Trophoblast cell (in vitro differentiated cells and primary cell): ENCODE measurements at places on chromosomes 6 and 20.

DNA sequence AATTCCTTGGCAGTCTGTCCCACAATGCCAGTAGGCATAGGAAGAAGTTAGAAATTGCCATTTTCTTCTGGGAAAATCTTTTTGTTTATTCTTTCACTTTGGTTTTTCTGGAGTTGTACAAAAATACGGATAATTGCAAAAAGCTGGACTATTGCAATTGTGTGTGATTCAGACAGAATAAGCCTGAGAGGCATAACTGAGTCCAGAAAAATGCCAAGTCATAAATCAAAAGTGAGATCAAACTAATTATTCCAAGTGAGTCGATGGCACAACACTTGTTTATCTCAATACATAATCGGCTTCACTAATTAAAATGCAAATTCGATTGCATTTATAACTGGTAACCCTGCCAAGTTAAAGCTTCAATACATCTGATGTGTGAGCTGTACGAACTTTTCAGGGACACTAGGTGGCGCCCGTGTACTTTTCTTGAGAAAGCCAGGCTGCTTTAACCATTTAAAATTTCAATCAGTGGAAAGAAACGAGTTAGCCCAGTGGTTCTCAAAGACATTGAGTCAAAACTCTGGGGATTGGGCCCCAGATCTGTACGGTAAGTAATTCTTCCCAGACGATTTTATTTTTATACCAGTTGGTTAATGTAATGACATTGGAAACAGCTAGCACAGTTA, 102.6 kb downstream of the LAMP5 start:
- DNase-seq: peak; percentile 40

DNA sequence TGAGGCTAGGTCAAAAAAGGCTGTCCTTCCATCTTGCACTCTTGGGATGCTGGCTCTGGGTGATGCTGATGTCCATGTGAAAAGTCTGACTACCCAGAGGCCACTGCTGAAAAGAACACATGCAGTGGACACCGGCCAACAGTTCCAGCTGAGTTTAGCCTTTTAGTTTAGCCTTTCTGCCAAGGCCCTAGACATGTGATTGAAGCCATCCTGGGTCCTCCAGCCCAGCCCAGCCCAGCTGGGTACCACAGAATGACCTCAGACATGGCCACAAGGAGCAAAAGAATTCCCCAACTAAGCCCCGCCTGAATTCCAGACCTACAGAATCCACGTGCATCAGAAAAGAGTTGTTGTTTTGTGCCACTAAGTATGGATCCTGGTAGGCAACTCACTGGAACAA, 17.4 kb downstream of the PIGT start:
- DNase-seq: no peak

GRCh38 chr6:81589465-81590313, 162.8 kb downstream of the TENT5A start:
- DNase-seq: no peak

DNA sequence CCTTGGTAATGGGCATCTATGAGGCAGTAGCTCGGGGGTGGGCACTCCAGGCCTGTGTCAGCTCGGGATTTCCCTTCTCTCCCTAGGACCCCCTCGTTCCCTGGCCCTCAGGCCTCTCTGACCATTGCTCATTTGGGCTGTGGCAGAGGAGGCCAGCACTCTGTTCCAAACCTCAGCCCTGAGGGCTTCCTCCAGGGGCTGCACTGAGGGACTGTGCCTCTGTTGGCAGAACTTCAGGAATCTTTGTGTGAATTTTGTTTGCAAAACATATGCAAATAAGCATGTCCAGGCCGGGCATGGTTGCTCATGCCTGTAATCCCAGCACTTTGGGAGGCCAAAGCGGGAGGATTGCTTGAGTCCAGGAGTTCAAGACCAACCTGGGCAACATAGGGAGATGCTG, 11.0 kb downstream of the PACSIN1 start:
- DNase-seq: peak; percentile 12

DNA sequence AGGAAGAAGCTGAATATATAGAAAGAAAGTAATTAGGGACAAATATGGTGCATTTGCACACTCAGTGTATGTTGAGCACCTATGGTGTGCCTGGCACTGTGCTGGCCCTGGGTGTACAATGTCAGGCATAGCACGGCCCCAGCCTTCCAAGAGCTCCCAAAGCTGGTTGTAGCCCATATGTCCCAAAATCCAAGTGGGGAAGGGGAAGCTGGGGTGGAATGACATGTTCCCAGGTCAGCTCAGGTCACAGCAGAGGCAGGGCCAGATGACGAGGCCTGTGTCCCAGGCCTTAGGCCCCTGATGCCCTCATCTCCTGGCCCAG, 170.0 kb downstream of the VEGFA start:
- no peak for DNase-seq

GRCh38 chr6:130063806-130064205, 45.4 kb downstream of the L3MBTL3 start:
- no peak for DNase-seq

DNA sequence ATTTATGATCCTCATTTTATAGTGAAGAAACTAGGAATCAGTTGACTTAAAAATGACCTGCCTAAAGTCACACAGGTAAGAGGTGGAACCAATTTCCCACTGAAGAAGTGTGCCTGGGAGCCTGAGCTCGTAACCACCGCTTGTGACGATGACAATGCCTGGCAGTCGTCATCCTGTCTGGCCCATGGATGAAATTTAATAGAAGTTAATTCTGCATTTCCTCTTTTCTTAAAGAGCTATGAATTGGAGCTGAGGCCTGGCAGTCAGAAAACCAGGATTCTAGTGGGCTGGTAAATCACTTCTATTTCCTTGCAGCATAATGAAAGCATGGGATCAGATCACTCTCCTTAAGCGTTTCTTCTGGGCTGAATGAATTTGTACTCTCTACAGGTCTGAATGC, 200.0 kb upstream of the SGK1 start:
- peak; percentile 16 for DNase-seq

DNA sequence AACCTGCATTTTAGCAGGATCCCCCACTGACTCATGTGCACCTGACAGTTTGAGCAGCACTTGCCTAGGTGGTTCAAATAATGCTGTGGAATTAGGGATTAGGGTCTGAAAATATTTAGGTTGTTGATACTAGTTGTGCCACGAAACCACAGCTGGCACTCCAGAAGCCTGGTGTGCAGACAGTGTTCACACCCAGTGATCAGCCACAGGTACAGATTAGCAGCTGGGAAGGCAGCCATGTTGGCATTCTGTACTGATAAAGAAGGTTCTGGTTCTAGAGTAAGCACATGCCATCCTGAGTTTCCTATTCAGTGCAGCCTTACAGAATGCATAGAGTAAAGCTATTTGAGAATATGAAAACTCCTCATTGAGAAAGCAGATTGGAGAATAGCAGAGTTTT, 30.1 kb downstream of the TMEM74B start:
- DNase-seq: no peak

- DNase-seq: no peak
These were observed 141.2 kb upstream of the HCRTR2 start for GRCh38 chr6:55033016-55033546.

DNA sequence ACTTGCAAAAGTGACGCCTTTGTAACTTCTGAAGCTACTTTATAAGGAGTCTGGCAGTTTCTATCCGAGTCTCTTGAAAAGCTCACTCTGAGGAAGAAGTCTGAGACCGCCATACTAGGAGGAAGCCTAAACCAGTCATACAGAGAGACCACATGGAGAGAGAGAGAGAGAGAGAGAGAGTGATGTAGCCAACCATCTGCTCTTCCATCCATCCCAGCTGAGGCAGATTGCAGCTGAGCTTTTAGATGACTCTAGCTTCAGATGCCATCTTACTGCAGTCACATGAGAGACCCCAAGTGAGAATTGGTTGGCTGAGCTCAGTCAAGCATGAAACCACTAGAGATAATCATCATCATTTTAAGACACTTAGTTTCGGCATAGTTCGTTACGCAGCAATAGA, 15.0 kb upstream of the DTNBP1 start:
- no peak for DNase-seq

- no peak for DNase-seq
These were observed 90.9 kb downstream of the DTD1 start for GRCh38 chr20:18678549-18679419.

- DNase-seq: peak; percentile 11
These were observed 351 bp downstream of the AURKA start for GRCh38 chr20:56391596-56392131.

DNA sequence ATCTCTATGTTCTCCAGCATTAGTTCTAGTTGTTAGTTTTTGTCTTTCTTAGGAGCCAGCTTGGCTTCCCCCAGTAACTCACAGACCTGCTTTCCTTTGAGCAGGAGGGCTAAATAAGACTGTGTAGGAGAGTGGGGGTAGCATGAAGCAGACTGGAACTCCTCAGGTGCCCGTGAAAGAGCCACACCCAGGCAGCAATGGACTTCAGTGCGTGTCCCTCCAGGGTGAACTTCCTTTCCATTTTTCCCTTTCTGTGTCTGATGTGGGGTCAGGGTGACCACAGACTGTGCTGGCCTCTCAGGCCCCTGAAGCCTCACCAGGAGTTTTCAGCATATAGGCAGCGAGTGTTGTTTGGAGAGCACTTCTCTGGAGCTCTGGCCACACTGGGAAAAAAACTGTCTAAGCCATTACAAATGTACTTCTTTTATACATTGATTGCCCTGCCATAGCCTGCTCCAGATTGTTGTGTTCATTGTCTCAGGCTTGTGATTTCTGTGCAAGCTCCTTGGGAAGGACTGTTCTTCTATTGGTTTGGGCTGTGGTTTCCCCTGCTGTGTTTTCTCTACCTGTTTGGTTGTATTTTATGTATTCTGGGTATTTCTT, 55.7 kb downstream of the SH3BGRL2 start:
- no peak for DNase-seq

GRCh38 chr20:35472209-35472608, 16.8 kb downstream of the CEP250 start:
- DNase-seq: no peak

DNA sequence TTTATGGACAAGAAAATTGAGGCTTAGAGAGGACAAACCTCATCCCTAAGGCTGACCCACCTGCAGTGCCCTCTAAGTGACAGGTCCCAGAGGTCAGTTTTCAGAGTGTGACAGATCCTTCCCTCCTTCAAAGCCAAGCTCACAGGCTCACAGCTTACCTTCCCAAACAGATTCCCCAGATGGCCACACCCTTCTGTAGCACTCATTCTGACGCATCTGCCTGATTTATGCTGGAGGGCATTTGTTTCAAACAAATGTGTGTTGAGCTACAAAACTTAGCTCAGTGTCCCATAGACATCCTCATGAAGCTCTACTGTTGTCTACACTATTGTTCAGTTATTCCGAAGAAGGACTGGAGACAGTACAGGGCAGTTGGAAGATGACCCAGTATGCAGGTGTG, 60.6 kb upstream of the RIN2 start:
- DNase-seq: peak; percentile 48

GRCh38 chr6:157236040-157236725, 87.1 kb downstream of the TMEM242 start:
- DNase-seq: no peak

DNA sequence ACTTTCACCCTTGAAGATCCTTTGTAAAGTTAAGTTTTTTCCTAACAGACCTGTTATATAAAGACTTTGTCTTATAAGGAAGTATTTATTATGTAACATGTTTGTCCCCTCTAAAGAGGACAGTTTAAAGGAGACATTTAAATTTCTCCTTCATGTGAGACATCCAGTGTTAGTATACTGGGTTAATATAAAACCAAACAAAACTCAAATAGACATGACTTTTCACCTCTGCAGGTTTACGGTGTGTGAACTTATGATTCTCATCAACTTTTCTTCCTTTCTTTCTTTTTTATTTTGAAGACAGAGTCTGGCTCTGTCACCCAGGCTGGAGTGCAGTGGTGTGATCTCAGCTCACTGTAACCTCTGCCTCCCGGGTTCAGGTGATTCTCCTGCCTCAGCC, 17.4 kb upstream of the MPC1 start:
- no peak for DNase-seq

DNA sequence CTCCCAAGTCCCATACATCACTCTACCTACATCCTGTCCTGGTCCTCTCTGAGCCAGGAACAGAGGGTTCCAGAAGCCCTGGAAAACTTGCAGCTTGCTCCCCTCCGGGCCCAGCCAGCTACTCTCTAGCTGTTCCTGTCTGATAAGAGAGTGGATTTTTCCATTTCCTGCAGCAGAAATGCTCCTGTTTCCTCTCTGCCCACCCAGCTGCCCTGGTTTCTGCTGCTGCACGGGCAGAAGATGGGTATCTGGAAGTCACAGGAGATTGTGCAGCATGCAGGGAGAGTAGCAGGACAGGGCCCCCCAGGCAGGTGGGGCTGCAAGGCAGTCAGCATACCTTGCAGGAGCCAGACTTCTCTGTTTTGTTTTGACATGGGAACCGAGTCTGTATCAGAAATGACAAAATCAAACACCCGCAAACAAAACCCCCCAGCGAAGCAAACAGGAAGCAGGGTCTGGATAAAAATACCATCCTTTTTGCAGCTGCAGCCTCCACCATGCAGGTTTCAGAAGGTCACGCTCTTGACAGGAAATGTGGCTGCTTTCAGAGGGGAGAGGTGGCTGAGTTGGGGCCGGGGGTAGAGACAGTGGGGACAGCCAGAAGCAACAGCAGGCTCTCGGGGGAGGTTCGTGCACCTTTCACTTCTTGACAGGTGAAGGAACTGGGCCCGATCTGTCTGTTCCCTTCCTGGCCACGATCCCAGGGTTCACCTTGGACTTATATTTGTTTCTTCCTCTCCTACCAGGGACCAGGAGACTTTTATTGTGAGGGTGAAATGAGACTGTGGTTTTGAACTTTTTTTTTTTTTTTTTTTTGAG, 50.8 kb upstream of the FAM83D start:
- no peak for DNase-seq

DNA sequence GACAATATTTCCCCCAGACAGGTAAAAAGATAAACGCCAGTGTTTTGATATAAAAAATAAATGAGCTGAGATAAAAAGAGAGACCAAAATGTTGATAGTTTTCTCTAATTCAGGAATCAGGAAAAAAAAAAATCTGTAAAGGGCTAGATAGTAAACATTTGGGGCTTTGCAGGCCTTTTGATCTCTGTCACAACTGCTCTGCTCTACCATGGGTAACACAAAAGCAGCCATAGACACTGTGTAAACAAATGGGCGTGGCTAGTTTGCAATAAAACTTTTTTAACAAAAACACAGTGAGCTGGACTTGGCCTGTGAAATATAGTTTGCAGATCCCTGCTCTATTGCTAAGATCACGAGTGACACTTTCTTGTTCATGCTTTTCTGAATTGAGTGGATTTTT, 219.1 kb upstream of the STXBP5 start:
- no peak for DNase-seq

DNA sequence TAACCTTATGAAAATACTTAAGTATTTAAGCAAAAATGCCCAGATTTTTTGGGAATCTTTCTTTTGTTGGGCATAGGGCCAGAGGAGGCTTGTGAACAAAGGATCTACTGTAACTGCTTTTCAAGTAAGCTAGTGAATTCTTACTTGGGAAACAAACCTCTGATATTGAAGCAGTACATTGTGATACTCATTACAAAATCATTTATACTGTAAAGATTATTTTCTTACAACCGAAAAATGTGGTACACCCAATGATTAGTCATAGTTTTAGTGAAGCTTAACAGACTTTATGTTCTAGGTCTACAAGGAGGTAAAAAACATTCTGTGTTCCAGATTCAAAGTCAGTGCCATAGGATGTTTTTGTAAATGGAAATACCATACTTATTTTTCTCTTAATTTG, 272.9 kb upstream of the KCNQ5 start:
- DNase-seq: no peak
